Heart right ventricle (tissue), 16 donors: ENCODE measurements at places on chromosomes 16 and 17. TPM values are rescaled to one million over a fixed set of nuclear protein-coding genes. Genes with fewer than 3 reads are reported as not detected.
A peak's percentile ranks its signal among the peaks of the same experiment; 100 is the strongest.

- no peak for DNase-seq
Observed at GRCh38 chr17:59219992-59220327, 351 bp upstream of the GDPD1 start.

The CYB561 gene
- polyA plus RNA-seq, result 7.8 TPM

DNA sequence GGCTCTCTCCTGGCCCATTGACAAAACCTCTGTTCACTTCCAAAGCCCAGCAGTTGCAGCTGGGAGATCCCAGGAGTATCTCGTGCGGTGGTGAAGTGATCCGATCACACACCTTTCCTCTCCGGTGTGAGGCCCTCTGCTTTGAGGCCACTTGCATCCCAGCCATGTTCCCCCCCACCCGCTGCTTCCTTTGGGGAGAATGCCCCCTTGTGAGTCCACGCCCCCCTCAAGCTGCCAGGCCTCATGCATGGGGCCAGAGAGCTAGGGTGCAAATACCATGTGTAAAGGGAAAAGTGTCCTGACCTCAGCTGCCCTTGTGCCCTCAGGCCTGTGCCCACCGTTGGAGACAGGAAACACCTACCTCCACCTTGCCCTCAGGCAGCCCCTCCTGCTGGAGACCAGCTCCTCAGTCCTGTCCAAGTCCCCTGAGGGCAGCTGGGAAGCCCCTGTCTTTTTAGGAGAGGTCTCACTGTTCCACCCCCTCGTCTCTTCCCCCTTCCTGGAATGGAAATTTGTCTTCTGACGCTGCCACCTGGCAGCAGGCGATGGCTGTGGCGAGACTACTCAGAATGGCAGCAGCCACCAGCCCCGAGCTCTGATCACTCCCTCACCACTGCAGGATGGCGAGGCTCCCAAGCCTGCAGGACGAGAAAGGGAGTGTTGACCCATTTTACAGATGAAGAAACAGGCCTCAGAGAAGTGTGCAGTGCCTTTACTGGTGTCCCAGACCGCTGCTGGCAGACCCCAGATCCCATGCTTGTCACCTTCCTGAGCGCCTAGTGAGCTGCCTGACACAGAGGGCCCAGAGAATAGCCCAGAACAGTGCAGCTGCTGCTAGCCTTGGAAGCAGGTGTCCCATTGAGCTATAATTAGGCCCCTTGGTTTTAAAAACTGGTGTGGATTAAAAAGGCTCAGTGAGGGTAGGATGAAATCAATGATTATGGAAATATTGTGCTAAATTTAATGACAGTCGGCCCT, 120.6 kb upstream of the CACNG5 start:
- no peak for DNase-seq

DNA sequence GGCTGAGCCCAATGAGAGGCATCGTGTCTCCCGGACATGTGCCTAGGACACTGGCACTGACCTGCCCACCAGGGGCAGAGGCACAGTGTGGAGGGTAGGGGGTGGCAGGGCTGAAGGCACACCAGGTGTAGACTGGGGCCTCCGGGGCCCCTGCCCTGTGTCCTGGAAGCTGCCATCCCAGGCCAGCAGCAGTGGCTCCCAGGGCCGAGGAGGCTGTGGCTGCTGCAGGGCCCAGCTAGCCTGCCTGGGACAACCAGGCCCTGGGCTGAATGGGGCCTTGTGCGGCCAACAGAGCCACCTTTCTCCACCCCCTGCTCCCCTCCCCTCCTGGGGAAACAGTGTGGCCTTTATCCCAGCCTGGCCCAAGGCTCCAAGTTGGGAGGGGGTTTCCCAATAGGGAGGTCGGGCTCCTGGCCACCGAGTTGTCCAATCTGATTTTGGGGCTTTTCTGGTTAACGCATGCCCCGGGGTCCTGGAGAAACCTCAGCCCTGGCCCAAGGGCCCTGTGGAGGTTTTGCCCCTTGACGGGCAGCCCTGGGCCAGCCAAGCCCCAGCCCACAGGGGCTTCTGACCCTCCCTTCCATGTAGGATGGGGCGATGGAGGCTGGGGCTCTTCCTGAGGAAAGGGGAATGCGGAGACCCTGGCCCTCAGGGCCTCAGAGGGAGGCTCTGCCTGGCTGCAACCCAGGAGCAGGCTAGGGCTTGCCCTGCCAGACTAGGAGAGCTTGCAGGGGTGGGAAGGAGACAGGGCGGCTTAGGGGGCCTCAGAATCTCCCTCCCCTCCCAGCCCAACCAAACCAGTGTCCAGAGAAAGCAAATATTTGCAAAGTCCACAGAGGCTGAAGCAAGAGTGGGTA, 4.2 kb downstream of the MTSS2 start:
- DNase-seq, result no peak

The LRRC45 gene
- polyA plus RNA-seq, result 6.7 TPM

- DNase-seq, result no peak
Observed at GRCh38 chr17:13003454-13003851, 14.4 kb downstream of the ELAC2 start.

DNA sequence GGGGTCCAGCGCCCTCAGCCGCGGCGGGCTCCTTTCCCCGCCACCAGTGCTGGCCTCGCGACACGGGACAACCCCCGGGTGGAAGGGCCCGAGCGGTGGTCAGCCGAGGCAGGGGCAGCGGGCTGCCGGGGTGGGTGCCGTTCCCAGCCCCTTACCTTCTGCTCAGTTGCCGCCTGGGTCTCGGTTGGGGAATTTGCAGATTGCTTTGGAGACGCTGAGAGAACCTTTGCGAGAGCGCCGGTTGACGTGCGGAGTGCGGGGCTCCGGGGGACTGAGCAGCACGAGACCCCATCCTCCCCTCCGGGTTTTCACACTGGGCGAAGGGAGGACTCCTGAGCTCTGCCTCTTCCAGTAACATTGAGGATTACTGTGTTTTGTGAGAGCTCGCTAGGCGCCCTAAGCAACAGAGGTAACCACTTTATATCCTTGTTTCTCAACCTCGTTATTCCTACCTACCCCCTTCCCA, 381 bp downstream of the CTNS start:
- DNase-seq, result no peak

The ADAM11 gene
- 13.0 TPM for polyA plus RNA-seq

The IL34 gene
- polyA plus RNA-seq, result 0.72 TPM

GRCh38 chr16:30658731-30659506, 688 bp downstream of the FBRS start:
- DNase-seq, result peak; percentile 80

- DNase-seq, result peak; percentile 57
Observed at GRCh38 chr16:351804-352520, 561 bp downstream of the AXIN1 start.

DNA sequence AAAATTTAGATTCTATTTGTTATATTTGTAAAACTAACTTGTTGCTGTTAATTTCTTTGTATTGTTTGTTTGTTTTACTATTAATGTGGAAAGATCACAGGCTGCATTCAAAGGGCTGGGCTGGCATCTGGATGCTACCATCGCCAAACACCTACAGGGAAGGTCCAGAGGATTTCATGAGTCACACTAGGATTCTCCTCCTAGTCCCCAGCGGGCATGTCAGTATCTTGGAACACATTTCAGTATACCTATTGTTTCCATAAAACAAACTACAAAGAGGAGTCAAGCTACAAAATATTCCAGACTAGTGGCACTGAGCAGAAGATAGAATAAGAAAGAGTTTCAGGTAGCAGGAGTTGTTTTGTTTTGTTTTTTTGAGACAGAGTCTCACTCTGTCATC, 55.3 kb downstream of the NOG start:
- no peak for DNase-seq

- peak; percentile 54 for DNase-seq
Observed at GRCh38 chr17:50947782-50948543, 81.8 kb upstream of the TOB1 start.

The GAST gene
- polyA plus RNA-seq, result not detected

The GALR2 gene
- not detected for polyA plus RNA-seq

The FSCN2 gene
- polyA plus RNA-seq, result 0.14 TPM

- DNase-seq, result no peak
Observed at GRCh38 chr17:3002538-3003295, 60.7 kb downstream of the OR1D5 start.

DNA sequence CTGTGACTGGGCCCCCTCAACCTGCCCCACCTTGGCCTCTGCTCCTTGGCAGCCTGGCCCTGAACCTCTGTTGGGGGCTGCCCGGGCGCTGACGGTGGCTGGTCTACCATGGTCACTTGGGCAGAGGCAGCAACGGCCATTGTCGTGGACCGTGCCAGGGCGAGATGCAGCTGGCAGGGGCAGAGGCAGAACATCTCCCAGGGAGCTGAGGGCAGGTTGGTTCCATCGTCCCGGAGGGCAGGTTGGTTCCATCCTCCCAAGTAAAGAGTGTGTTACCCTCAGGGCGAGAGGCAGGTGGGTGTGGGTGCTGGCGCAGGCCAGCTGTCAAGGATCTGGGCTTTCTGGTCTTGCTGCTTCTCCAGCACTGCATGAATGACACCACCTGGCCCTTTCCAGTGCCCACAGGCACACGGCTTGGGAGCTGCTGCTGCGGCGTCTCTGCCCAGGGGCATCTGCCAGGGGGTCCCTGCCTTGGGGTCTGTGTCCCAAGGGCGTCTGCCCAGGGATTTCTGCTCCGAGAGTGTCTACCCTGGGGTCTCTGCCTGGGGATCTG, 12.0 kb downstream of the ACSF3 start:
- DNase-seq, result no peak

The CSH2 gene
- polyA plus RNA-seq, result not detected
